ENCODE measurements at places on chromosomes 2 and 18.

DNA sequence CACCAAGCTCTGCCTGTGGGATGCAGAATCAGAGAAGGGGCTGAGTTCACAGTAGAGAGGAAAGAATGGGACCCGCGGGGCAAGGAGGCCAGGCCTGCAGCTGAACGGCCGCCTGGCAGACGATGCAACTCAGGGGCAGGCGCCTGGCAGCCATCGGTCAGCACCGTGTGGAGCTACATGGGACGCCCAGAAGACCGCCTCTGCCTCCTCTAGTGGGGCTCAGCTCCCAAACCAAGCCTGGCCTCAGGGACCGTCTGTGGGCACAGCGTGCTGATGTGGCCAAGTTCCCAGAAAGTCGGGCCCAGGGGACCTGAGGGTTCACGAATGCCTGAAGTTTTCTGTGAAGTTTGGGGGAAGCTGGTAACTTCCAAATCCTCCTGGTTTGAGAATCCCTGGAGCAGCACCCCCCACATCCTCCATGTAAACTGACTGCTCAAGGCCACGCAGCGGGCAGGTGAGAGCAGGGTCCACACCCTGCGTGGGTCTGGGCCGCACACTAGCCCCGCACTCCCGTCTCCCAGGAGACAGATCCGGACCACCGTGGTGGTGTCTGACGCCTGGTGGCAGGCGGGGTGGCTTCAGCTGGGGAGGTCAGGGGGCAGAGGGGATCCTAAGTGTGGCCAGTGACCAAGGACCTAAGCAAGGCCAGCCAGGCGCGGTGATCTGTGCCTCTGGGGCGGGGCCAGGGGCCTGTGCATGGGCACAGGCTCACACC, 14.6 kb downstream of the SNORC start:
- no peak for DNase-seq

GRCh38 chr2:21452263-21452662, 328.5 kb downstream of the TDRD15 start:
- no peak for DNase-seq

GRCh38 chr2:163717993-163718680, 17.7 kb downstream of the FIGN start:
- DNase-seq = no peak

DNA sequence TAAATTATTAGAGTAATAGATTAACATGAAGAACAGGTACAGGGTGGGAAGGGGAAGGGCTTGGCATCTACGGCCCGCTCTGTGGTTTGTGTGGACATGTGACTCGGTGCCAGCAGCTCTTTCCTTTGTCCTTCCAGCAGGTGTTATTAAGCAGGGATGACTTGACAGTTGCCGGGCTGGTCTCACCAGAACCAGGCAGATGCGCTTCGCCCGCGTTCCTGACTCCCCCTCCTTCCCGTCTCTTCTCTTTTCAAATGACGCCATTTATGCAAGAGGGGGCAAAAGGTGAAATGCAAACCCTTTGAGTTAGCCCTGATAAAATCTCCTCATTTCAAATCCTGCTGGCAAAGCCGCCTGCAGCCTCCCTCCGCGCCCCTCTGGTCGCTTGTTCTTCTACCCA, 38.9 kb upstream of the MGAT4A start:
- no peak for DNase-seq

Measured in NCI-H1930 (cell line).